ENCODE measurements at places on chromosomes 13 and 19. TPM values are rescaled to one million over a fixed set of nuclear protein-coding genes. Genes with fewer than 3 reads are reported as not detected.

Gene MAST1
- 0.28 TPM for polyA plus RNA-seq

Gene ZNF534
- not detected for polyA plus RNA-seq

Gene TFDP1
- 25.2 TPM for polyA plus RNA-seq

Gene ZNF439
- polyA plus RNA-seq = not detected

Gene CBARP
- not detected for polyA plus RNA-seq

Gene RGCC
- 7.7 TPM for polyA plus RNA-seq

Gene PSG3
- polyA plus RNA-seq = not detected

Gene PVR
- polyA plus RNA-seq = 0.87 TPM

Gene ZNF414
- 6.0 TPM for polyA plus RNA-seq

Gene MADCAM1
- polyA plus RNA-seq = not detected

Gene DMKN
- 24.5 TPM for polyA plus RNA-seq

Gene GAPDHS
- not detected for polyA plus RNA-seq

Gene ZNF813
- polyA plus RNA-seq = 1.6 TPM

Gene CEACAM16
- not detected for polyA plus RNA-seq

Gene ZNF829
- polyA plus RNA-seq = 1.6 TPM

Gene CASP14
- not detected for polyA plus RNA-seq

Gene ADAMTS10
- 2.3 TPM for polyA plus RNA-seq

Gene ZNF729
- not detected for polyA plus RNA-seq

Gene LGI4
- polyA plus RNA-seq = not detected

Gene FGF9
- polyA plus RNA-seq = 0.26 TPM

Gene CATSPERD
- not detected for polyA plus RNA-seq

Gene CEACAM3
- polyA plus RNA-seq = not detected

Gene GPR4
- polyA plus RNA-seq = not detected

Gene KRTDAP
- polyA plus RNA-seq = not detected

Gene PRR22
- polyA plus RNA-seq = not detected

Gene SLC6A16
- 4.4 TPM for polyA plus RNA-seq

Gene DUXA
- polyA plus RNA-seq = not detected

Gene OXGR1
- not detected for polyA plus RNA-seq

Gene TLE6
- 2.3 TPM for polyA plus RNA-seq

Gene LSR
- polyA plus RNA-seq = 5.3 TPM

Gene YJU2
- 16.9 TPM for polyA plus RNA-seq

Gene CEACAM7
- not detected for polyA plus RNA-seq

Gene ZNF333
- polyA plus RNA-seq = 15.1 TPM

Gene DAND5
- not detected for polyA plus RNA-seq

Gene LGALS16
- polyA plus RNA-seq = not detected

Gene CXCL17
- polyA plus RNA-seq = not detected

Gene LACC1
- polyA plus RNA-seq = 1.1 TPM

Gene RYR1
- polyA plus RNA-seq = not detected

Gene IGFL2
- polyA plus RNA-seq = not detected

Gene ZNF69
- not detected for polyA plus RNA-seq

Gene SHD
- not detected for polyA plus RNA-seq

Gene APOC1
- 0.47 TPM for polyA plus RNA-seq

Gene CYP4F2
- polyA plus RNA-seq = not detected

Gene NCR1
- 61.1 TPM for polyA plus RNA-seq

Gene TEX101
- not detected for polyA plus RNA-seq

All from immature natural killer cell (primary cell).